ENCODE measurements at places on chromosomes 3 and 15.

DNA sequence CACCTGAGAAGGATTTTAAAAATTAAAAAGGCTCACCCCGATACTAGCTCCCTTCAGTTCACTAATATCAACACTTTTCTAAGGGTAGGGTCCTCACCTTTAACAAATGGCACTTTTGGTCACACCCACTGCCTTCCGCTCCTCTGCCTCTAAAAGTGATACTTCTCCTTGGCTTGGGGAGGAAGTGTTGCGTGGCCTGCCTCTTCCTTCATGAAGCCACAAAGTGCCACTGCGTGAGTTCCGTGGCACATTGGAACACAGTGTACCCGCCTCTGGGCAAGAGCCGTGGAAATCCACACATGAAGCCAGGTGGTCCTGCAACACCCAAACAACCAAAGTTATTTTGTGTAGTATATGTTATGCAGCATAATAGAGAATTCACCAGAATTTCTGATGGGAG is 3.9 kb downstream of the B4GALT4 start:
- DNase-seq = no peak

GRCh38 chr15:40232625-40233070 is 6.2 kb upstream of the PAK6 start:
- DNase-seq = no peak

GRCh38 chr3:71859123-71859519 is 74.2 kb upstream of the PROK2 start:
- DNase-seq = no peak

- no peak for DNase-seq
These were observed 369.0 kb downstream of the SV2B start for GRCh38 chr15:91468871-91469580.

- DNase-seq = no peak
These were observed 1.1 kb downstream of the TM4SF4 start for GRCh38 chr3:149475451-149476060.

DNA sequence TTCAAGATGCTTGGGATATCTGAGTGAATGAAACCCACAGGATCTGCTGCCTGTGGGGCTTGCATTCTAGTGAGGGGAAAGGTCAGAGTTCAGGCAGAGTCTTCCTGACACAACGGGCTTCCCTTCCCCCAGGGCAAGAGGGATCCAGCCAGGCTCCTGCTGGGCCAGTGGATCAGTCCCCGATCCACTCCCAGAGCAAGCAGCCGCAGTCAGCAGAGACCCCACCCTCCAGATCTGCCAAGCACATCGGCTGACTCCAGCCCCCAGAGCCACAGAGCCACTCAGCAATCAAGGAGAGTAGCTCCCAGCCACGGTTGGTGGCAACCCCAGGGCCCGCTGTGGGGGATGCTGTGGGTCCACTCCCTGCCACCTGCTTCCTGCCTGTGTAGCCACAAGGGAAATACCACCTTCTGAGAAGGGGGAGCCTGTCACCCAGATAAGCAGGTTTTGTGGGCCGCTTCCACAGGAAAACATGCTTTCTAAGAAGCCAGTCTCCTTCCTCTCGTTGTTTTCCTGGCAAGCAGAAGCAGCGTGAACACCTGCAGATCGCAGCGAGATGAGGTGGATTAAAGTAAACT is 44.9 kb downstream of the CPN2 start:
- DNase-seq = peak; percentile 87

DNA sequence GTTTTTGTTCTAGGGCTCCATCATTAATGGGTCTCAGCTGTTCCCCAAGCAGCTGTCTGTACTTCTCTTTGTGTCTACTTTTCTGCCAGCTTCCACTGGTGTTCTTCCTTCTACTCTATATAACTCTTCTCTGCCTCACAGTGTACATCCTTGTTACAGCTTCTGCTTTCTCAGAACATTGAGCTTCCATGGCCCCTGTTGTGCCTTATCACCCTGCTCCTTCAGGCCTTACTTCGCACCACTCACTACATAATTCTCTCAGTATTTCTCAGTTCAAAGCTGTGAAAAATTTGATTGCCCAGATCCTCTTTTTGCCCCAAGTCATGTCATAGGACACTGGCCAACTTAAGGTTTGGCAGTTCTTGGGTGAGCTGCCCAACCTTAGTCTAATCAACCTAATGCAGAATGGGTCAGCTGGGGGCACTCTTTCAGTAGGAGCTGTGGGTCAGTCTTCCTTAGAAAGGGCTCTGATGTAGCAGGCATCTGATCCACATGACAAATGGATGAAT is 28.9 kb downstream of the CSTA start:
- DNase-seq = no peak

DNA sequence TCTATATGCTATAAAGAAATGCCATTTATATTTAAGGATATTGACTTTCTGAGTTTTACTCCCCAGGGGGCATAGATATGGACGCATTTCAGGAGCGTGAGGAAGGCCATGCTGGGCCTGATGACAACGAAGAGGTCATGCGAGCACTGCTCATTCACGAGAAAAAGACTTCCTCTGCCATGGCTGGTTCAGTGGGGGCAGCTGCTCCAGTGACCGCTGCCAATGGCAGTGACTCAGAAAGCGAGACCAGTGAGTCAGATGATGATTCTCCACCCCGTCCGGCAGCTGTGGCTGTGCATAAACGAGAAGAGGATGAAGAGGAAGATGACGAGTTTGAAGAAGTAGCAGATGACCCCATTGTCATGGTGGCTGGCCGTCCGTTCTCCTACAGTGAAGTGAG is 38.4 kb downstream of the GTF2E1 start:
- DNase-seq = no peak

GRCh38 chr3:49673121-49673714 is 933 bp upstream of the APEH start:
- DNase-seq = peak; percentile 26

GRCh38 chr3:196654006-196654734 is 14.7 kb downstream of the NRROS start:
- DNase-seq = no peak

Measured in activated CD4-positive, alpha-beta memory T cell treated with anti-CD3 and anti-CD28 coated beads, Interleukin-2, amount 10 ng/mL, durations not matched to agents 7 days and 5 days (primary cell).